ENCODE measurements at places on chromosomes 7 and 10.

DNA sequence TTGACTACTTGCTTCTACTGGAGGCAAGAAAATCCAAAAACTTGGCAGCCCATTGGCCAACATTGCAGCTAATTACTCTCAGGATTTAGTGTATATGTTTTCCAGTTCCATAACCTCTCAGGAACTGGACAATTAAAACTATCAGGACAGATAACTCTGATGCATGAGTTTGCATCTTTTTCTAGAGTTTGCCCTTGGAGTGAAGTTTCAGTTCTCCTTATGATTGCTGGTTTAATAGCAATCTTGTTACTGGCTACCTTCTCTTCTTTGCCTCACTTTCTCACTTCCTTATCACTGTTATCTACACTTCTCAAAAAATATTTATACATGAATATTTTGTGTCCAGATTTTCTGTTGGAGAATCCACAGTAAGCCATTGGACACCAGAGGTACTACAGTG lies 735.9 kb downstream of the PCDH15 start:
- no peak for DNase-seq

- no peak for DNase-seq
Measured at GRCh38 chr7:26857506-26858240, 6.7 kb downstream of the SKAP2 start.

GRCh38 chr7:92276460-92276864 lies 30.7 kb downstream of the ANKIB1 start:
- DNase-seq = no peak

GRCh38 chr7:98281757-98282606 lies 496 bp downstream of the BRI3 start:
- no peak for DNase-seq

GRCh38 chr10:4278186-4278585 lies 493.2 kb upstream of the KLF6 start:
- no peak for DNase-seq

All from activated T-helper 9 cell treated with anti-CD3 and anti-CD28 coated beads, Interleukin-2, amount 50 U/mL, for 16 hours (primary cell).